ENCODE measurements at places on chromosomes 13 and 19.

DNA sequence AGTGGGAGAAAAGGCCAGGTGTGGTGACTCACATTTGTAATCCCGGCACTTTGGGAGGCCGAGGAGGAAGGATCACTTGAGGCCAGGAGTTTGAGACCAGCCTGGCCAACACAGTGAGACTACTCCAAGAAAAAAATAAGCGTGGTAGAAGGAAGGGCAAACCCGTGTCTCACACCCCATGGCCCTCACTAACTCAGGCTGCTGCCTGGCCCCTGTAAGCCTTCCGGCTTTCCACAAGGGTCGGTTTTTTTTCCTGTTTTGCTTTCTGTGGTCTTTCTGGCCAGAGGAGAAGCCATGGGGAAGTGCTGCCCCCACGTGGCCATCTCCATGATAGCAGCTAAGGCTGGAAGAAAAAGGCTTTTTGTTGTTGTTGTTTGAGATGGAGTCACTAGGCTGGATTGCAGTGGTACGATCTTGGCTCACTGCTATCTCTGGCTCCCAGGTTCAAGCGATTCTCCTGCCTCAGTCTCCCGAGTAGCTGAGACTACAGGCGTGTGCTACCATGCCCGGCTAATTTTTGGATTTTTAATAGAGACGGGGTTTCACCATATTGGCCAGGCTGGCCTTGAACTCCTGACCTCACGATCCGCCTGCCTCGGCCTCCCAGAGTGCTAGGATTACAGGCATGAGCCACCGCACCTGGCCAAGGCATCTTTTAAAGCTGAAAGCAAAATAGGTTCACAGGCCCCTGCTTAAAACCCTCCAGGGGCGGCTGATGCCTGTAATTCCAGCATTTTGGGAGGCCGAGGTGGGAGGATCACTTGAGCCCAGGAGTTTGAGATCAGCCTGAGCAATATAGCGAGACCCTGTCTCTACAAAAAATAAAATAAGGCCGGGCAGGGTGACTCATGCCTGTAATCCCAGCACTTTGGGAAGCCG lies 7.5 kb upstream of the ARHGEF18 start:
- DNase-seq = peak; percentile 91

DNA sequence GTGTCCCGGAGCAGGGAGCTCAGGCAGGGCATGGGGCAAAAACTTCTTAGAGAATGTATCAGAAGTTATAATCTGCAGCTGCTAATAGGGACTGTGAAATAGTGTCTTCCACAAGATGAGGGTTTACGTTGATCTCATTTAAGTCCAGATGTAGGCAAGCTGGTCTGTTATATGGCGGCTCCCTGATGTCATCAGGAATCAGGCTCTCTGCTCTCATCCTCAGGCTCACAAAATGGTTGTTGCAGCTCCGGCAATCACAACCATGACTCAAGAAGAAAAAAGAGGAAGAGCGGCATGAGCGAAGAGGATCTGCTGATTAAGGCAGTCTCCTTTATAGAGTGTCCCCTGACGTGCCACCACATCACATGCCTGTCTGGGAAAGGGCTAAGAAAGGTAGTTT lies 191.3 kb downstream of the KLF5 start:
- no peak for DNase-seq

- DNase-seq = no peak
Measured at GRCh38 chr13:50740052-50740741, 103.3 kb downstream of the DLEU7 start.

DNA sequence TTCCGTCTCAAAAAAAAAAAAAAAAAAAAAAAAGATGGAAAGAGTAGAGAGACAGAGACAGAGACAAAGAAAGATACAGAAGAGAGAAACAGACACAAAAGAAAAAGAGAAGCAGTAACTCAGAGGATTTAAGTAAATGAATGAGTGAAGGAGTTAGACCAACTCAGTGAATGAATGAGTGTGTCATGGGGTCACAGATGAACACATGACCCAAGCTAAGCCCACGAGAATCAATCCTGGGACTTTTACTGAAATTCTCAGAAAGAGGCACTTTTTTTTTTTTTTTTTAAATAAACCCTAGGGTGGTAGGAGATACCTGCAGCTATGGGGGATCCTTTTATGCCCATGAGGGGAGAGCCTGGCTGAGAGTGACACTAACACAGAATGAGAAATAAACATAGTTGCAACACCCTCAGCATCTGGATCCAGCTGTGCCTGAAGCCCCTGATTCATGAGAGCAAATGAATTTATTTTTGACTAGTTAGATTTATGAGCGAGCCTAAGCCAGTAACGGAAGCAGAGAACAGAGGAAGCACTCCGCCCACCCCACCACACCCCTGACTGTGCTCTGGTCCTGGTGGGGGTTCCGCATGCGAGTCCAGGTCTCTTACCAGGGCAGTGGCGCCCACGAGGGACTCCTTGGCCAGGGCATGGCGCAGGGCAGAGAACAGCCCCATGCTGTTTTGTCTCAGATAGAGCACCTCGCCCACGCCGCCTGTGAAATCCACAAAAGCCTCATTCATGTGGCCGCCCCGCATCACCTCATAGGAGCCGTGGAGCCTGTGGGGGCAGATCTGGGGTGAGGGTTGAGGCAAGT lies 4.6 kb downstream of the CAPN12 start:
- DNase-seq = peak; percentile 68

DNA sequence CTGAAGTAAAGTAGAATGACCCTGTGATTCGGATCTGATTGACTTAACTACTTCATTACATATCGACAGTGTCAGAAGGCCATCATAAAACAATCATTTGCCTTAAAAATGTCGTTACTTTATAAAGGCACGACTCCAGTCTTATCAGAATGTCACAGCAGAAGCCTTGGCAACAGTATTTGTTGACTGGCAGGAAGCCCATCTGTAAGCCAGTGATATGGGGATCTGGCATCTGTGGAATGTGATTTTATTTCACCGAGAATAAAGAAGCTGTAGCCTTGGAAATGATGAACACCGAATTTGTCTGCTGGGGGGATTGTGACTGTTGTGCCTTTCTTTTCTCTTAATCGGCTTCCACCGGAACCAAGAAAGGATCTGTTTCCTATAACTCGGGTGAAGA lies 362.5 kb downstream of the TDRD3 start:
- no peak for DNase-seq

DNA sequence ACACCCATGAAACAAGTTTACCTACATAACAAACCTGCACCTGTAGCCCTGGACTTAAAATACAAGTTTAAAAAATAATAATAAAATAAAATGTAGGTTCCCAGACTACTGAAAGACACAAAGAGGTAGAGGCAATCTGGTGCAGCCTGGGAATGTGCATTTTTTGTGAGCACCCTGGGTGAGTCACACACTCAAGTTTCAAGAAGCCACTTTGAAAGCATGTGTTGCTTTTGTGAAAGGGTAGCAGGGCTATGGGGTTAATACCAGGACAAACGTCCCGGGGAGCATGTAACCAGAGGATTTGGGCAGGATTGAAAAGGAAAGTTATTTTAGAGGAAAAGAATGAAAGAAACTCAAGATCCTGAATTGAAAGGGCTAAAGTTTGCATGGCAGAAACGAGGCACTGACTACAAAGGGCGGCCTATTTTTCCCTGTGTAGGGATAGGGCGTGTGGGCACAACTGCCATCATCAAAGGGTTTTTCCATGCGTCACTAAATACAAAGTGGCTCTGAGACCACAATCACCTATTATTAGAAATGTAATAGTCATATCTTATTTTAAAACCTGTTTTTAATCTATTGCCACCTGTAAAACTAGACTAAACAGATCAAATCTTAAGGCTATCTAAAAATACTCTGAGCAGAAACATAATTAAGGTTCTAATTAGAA lies 314.9 kb downstream of the COG6 start:
- DNase-seq = no peak

DNA sequence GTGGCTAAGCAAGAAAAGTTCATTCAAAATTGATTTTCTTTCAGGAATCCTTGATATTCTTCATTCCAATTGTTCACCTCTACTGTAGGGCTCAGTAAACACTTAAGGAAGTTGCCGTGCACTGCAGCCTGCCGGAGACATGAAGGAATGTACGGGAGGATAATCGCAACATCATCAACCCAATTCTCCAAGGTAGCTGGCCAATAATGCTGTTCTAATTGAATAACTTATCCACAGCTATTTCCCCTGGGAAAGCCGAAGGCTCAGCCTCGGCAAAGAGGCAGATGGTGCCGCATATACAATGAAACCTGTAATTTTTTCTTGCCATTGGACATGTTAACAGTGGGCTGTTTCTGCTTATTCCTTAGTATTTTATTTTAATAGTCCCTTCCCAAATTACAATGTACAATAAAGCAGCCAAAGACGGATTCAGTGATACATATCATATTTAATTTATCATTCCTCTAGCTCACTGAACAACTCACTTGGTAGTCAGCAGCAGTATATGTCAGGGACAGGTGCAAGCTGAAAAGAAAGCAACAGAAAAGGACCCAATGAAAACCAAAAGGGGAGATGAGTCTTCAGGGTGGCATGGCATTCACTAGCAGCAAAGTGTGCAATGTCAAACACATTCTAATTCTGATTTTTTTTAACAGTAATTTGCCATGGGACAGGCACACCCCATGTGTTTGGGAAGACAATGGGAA lies 420.5 kb upstream of the KLF12 start:
- no peak for DNase-seq

- DNase-seq = peak; percentile 54
Measured at GRCh38 chr19:4493929-4494690, 22.0 kb downstream of the HDGFL2 start.

- DNase-seq = peak; percentile 82
Measured at GRCh38 chr19:43362179-43362578, 8.7 kb downstream of the CD177 start.

- no peak for DNase-seq
Measured at GRCh38 chr19:32165750-32166149, 179.7 kb upstream of the ZNF507 start.

- DNase-seq = no peak
Measured at GRCh38 chr19:27672309-27673047, 1540.5 kb downstream of the UQCRFS1 start.

- DNase-seq = no peak
Measured at GRCh38 chr13:47890146-47890814, 110.8 kb downstream of the SUCLA2 start.

DNA sequence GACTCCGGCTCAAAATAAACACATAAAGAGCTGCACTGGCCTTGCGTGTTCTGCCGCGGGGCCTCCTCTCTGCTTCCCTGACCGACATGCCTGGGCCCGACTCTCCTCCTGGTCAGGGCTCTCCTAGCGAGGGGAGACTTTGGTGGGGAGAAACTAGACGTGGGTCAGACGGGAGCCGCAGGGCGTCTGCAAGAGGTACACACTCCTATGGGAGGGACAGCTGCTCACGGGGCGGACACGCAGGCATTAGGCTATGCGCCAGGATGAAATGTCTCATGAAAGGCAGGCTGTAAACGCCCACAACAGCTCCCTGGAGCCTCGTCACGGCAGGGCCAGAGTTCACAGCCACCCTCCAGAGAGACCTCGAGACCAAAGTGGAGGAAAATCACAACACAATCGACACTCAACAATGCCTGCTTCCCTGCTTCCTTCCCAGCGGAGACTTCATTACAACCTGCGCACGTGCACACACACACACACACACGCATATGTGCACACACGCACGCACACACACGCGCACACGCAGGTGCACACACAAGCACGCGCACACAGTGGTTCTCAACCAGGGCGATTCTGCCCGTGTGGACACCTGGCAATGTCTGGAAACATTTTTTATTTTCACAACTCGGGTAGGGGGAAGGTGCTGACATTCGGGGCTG lies 5.8 kb downstream of the SLC39A3 start:
- no peak for DNase-seq

DNA sequence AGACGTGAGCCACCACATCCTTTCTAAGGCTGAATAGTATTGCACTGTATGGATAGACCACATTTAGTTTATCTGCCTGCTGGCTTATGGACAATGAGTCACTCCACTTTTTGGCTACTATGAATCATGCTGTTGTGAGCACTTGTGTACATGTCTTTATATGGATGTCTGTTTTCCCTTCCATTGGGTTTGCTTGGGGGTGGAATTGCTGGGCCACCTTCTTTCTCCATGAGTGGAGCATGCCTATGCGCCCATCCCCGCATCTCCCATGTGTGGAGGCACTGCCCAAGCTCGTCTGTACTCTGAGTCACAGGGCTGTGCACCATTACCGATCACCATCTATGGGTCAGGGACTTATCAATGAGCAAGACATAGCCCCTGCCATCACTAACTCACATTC lies 127.2 kb upstream of the GJB6 start:
- no peak for DNase-seq

GRCh38 chr13:37168151-37168550 lies 62.7 kb upstream of the CSNK1A1L start:
- no peak for DNase-seq

GRCh38 chr19:50599427-50599826 lies 31.2 kb upstream of the LRRC4B start:
- no peak for DNase-seq

DNA sequence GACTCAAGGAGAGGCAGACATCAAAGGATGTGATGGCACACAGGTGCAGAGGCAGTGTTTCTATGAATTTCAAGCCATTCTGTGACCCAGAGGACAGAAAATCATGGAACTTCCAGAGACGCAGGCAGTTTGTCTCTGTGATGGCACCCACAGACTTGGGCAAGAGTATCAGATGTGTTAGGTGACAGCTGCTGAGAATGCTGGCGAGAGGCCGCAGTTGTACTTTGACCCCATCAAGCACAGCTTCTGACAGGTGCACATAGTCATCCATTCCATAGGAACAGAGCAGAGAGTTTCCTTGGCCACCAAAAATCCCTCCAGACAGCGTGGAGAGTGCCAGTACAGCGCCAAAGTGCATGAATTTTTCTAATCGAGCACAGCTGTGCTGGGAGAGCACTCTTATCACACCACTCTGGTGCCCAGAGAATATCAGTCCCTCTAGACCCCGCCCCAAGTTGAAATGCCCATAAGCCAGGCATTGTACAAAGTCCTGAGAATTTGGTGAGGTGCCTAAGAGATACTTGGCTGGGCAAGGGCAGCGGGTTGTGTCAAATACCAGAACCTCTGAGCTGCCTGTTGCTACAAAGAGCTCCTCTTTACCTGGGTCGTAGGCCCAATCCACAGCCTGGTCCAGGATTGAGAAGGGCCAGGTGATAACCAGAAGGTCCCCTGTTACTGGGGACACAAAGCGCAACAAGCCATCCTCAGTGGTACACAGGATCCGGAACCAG lies 12.4 kb downstream of the WDR87 start:
- no peak for DNase-seq

DNA sequence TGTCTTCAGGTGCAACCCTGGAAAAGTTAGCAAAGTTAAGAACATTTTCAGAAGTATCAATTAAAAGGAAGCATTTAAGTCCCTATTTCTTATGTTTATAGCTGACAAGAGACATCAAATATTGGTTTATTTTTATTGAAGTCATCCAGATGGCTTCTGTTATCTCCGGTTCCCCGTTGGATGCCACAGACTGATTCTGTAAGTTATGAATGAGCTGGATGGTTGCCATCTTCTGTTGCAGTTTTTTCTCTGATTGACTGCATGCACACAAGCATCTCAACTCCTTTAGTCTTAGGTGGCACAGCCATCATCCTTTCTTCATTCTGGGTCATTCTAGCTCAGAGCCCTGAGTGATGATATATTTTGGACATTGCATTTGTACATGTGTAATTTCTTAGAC lies 10.6 kb upstream of the OXGR1 start:
- DNase-seq = no peak

DNA sequence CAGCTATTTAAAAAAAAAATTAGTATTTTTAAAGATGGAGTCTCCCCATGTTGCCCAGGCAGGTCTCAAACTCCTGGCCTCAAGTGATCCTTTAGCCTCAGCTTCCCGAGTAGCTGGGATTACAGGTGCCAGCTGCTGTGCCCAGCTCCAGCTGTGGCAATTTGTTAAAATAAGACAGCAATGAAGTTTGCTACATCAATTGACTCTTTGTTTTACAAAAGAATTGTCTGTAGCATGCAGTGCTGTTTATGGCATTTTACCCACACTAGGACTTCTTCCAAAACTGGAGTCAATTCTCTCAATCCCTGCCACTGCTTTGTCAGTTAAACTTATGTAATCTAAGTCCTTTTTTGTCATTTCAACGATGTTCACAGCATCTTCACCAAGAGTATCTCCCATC lies 49.3 kb downstream of the NDFIP2 start:
- DNase-seq = no peak
